ENCODE measurements at places on chromosomes 12 and 14.

GRCh38 chr14:90743425-90743824 is 72.8 kb downstream of the TTC7B start:
- no peak for DNase-seq

DNA sequence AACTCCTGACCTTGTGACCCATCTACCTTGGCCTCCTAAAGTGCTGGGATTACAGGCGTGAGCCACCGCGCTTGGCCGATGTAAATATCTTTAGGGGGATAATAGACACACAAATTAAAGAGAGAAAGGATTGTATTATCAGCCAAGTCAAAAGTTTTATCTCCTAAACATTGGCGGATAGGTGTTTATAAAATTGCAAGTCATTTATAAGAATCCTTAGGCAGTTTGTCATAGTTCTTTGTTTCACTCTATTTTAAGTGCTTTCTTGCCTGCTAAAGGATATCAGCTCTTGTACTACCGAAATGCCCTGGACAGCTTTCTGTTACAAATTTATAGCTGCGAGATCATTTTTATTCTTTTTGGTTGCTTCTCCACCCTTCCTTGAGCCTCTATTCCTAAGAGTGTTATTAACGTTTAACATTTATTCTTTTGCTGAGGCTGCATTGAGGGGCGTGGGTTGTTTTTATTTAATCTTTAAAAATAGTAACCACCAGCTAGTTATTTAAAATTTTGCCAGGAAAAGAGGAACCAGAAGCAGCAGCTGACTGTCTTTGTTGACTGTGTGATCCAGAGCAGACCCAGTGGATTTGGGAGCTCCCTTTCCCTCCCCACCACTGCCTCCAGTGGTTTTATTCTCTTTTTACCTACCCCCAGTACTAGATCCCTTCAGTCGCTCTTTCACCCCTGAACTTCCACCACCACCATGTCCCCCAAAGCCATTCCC is 106.4 kb downstream of the DIP2B start:
- DNase-seq = no peak

- no peak for DNase-seq
Measured at GRCh38 chr14:52071675-52072074, 2.8 kb upstream of the NID2 start.

- no peak for DNase-seq
Measured at GRCh38 chr14:103019826-103020225, 37.5 kb downstream of the CDC42BPB start.

- DNase-seq = no peak
Measured at GRCh38 chr14:85867450-85867849, 337.5 kb downstream of the FLRT2 start.

DNA sequence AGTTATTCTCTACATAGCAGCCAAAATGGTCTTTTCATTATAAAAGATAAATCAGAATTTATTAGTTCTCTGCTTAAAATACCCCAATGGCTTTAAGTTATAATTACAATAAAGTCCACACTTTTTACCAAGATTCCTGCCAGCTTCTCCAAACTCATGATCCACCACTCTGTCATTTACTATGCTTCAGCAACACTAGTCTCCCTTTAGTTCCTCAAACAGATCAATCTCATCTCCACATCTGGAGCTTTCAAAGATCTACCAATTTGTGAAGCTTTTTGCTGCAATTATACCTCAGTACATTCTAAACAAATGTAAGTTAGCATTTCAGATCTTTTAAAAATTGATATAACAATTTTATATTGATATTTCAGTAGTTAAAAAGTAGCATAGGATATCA is 24.9 kb downstream of the CATSPERB start:
- no peak for DNase-seq

- DNase-seq = no peak
Measured at GRCh38 chr12:108825201-108825950, 32.0 kb downstream of the SSH1 start.

Measured in NCI-H1930 (cell line).